Left lung (tissue), 14 donors: ENCODE measurements at places on chromosomes 7 and 10. TPM values are rescaled to one million over a fixed set of nuclear protein-coding genes. Genes with fewer than 3 reads are reported as not detected.

The H2BK1 gene
- total RNA-seq = not detected

GRCh38 chr7:37508118-37508517 lies 59.5 kb upstream of the ELMO1 start:
- no peaks in the 10 kb centered on the region for H3K27me3 ChIP-seq
- no peaks in the 10 kb centered on the region for H3K36me3 ChIP-seq
- no peak for DNase-seq
- no peak overlapping the region for H3K4me3 ChIP-seq
- no peaks in the 10 kb centered on the region for H3K4me1 ChIP-seq

DNA sequence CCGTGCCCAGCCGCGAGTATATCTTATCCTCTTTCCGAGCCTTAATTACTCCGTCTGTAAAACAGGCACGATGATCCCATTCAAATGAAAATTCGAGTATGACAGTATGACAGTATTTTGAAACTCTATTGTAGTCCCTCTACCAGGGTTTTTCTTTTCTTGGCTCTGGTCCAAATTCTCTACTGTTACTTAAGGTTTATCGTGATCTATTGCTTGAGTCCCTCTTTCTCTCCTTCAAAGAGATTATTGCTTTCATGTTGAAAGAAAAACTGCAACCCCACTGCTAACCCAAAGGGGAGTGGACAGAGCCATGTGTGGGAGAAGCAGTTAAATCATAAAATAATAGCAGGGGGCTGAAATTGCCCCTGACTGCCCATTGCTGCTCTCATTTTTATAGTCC lies 1156.6 kb upstream of the AUTS2 start:
- no peak overlapping the region for H3K27ac ChIP-seq
- no peaks in the 10 kb centered on the region for H3K27me3 ChIP-seq
- H3K36me3 ChIP-seq = no peaks in the 10 kb centered on the region

- no peak overlapping the region for H3K27ac ChIP-seq
- H3K4me3 ChIP-seq = no peak overlapping the region
- H3K36me3 ChIP-seq = no peaks in the 10 kb centered on the region
- DNase-seq = no peak
- H3K4me1 ChIP-seq = no peaks in the 10 kb centered on the region
These were observed 212.8 kb downstream of the ANK3 start for GRCh38 chr10:60176925-60177324.

The GATA3 gene
- total RNA-seq = 1.7 TPM

The OPALIN gene
- not detected for total RNA-seq

The EGR2 gene
- total RNA-seq = 14.2 TPM

GRCh38 chr10:36452851-36453250 lies 672.5 kb upstream of the ANKRD30A start:
- H3K4me1 ChIP-seq = no peaks in the 10 kb centered on the region
- no peak overlapping the region for H3K27ac ChIP-seq
- no peaks in the 10 kb centered on the region for H3K27me3 ChIP-seq
- DNase-seq = no peak
- H3K4me3 ChIP-seq = no peak overlapping the region

The CPVL gene
- 37.8 TPM for total RNA-seq

The GCK gene
- total RNA-seq = 0.34 TPM

The ATOH7 gene
- total RNA-seq = not detected

DNA sequence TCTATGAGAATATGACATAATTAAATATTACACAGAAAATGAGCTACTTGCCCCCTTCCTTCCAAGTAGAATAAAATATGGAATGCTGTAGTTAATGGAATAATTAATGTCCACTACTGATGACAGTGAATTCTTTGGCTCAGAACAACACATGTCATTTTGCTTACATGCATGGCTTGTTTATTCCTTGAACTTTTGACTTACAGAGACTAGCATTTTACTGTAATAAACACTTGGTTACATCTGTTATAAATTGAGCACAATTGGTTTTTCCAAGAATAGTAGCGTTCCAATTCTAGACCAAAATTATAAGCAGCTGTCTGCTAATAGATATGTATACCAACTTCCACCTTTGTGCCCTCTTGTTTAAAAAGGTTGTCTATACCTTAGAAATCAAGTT lies 286.7 kb downstream of the OTUD1 start:
- no peak for DNase-seq
- H3K27ac ChIP-seq = no peak overlapping the region
- no peaks in the 10 kb centered on the region for H3K36me3 ChIP-seq
- H3K4me1 ChIP-seq = no peaks in the 10 kb centered on the region

The ZNF467 gene
- total RNA-seq = 36.9 TPM

The GIMAP6 gene
- 52.7 TPM for total RNA-seq

- H3K36me3 ChIP-seq = no peaks in the 10 kb centered on the region
- no peak overlapping the region for H3K27ac ChIP-seq
- no peaks in the 10 kb centered on the region for H3K4me1 ChIP-seq
- no peaks in the 10 kb centered on the region for H3K27me3 ChIP-seq
- DNase-seq = no peak
- H3K4me3 ChIP-seq = no peak overlapping the region
These were observed 43.4 kb upstream of the PRSS58 start for GRCh38 chr7:142301299-142301698.
